ENCODE measurements at places on chromosomes 1 and 21.

GRCh38 chr1:205447457-205448341 is 8.1 kb downstream of the BLACAT1 start:
- DNase-seq, result no peak

DNA sequence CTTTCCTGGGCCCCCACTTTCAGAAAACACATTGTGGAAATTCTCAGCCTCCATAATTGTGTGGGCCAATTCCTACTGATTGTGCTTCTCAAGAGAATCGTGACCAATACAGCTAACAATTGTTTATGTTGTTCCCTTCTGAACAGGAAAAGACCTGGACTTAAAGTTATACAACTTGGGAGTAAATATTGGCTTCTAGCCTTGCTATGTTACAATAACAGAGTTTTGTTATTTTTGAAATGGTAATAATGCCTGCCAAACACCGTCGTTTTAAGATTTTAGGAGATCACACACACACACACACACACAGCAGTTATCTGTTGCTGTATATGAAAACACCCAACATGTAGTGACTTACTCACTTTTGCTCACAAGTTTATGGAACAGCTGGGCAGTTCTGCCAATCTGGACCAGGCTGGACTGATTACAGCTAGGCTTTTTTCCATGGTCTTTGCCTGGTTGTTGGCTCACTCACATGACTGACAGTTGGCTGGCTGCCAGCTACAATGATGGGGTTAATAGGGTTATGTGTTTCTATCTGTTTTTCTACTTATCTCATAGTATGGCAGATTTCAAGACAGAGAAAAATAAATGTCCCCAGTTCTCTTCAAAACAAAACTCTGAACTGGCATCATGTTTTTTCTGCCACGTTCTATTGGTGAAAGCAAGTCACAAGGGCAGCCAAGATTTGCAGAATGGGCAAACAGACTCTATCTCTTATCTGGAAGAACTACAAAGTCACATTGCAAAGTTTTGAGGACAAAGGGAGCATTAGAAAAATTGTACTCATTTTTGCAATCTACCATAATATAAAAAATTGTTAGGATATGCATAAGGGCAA is 447.5 kb downstream of the NEGR1 start:
- DNase-seq, result no peak

DNA sequence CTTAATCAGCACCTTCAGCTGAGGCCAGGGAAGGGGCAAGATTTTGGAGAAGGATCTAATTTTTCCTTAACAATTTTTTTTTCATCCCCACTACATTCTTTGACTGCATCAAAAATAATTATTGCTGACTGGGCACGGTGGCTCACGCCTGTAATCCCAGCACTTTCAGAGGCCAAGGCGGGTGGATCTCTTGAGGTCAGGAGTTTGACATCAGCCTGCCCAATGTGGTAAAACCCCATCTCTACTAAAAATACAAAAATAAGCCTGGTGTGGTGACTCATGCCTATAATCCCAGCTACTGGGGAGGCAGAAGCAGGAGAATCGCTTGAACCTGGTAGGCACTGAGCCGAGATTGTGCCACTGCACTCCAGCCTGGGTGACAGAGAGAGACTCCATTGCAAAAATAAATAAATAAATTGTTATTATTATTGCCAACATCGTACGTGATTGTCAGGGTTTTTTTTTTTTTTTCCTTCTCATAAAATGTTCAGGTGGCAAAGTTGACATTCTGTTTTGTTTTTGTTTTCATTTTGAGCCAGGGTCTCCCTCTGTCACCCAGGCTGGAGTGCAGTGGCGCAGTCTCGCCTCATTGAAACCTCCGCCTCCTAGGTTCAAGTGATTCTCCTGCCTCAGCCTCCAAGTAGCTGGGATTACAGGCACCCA is 37.3 kb upstream of the MORC3 start:
- DNase-seq, result no peak

DNA sequence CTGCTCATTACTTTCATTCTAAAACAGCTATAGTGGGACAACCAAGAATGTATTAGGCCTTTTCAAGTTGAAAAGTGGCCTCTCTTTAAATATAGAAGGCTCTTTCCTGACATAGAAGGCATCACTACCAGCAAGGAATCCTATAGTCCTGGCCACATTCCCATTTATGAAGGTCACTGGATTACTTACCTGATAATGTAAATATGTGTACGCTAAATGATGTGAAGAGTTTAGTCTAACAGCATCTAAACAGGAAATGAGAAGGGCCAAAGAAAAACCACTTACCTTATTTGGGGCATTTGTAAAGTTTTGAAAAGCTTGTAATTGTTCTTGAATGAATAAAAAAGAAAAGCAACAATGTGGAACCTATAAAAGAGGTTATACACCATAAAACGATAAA is 24.7 kb downstream of the PRKACB start:
- no peak for DNase-seq

DNA sequence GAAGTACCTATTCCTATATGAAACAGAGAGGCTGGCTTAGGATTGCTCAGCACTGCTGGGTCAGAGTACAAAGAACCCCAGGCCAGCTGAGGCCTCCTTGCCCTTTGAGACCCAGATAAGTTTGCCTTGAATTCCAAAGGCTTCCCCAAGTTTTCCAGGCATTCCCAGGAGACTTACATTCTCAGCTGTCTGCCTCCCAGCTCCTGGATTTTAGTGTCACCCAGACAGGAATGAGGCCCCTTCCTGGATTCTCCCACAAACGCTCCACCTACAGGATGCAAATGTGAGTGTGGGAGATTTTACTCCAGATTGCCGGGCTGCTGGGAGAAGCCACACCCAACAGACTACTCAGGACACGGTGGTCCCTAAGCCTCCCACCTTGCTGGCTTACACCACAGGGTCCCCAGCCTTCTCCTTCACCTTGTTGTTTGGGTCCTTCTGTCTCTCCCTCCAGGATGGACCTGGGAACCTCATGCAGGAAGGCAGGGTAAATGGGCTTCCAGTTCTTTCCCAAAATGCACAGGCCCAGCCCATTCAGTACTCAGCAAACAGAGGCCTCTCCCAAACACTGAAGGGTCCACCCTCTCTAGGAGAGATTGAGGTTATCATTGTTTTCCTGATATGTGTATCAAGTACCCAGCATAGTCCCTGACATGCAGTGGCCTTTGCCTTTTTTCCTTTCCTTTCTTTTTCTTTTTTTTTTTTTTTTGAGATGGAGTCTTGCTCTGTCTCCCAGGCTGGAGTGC is 10.6 kb downstream of the RHBG start:
- no peak for DNase-seq

GRCh38 chr1:165173409-165173808 is 183.1 kb downstream of the LMX1A start:
- no peak for DNase-seq

- DNase-seq, result no peak
These were observed 11.0 kb downstream of the NHLH2 start for GRCh38 chr1:115829947-115830346.

- DNase-seq, result no peak
These were observed 2.0 kb upstream of the ADPRS start for GRCh38 chr1:36086529-36087232.

GRCh38 chr1:113103977-113104376 is 31.0 kb downstream of the LRIG2 start:
- no peak for DNase-seq

GRCh38 chr1:243414152-243414494 is 158.3 kb downstream of the SDCCAG8 start:
- DNase-seq, result no peak

GRCh38 chr1:4880626-4881025 is 226.2 kb downstream of the AJAP1 start:
- no peak for DNase-seq

DNA sequence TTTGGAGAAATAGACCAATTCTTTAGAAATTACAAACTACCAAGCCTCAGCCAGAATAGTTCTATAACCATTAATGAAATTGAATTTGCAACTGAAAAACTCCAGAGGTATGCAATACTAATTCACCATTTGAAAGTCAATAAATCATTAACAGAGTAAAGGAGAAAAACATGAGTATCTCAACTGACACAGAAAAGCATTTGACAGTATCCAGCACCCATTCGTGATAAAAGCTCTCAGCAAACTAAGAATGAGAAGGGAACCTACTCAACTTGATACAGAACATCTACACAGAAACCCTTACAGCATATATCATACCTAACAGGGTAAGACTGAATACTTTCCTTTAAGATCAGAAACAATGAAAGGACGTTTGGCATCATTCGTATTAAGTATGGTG is 54.3 kb downstream of the ST6GALNAC5 start:
- no peak for DNase-seq

- no peak for DNase-seq
These were observed 70.3 kb downstream of the URB2 start for GRCh38 chr1:229696385-229696784.

- DNase-seq, result no peak
These were observed 37.0 kb upstream of the LRRC3 start for GRCh38 chr21:44418108-44418875.

DNA sequence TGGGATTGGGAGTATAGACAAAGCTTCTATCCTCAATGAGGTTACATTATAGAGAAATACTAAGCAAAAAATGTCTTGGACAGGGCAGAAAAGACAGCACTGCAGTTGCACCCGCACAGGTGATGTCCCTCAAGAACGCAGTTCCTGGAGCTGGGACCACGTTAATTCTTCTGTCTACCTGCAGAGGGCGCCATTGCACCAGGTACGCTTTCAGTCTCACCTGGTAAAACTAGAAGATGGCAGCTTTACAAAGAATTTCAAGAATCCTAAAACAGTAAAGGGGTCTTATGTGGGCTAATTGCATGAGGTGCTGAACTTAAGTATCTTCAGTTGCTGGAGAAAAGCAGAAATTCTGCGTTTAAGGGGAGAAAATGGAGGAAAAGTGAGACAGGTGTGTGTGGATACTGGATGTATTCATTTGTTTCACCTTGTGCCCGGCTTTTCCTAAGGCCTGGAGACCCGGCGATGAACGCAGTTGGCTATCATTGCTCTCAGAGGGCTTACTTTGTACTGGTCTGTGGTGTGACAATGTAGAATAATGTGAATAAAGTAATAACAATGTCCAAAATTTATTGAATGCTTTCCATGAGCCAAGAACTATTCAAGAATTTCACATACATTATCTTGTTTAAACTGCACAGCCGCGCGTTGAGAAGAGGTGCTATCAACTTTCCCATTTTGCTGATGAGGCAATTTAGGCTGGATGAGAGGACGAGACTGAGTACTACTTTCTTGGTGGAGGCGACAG is 276.3 kb upstream of the GREM2 start:
- no peak for DNase-seq

Data from activated CD4-positive, alpha-beta T cell treated with anti-CD3 and anti-CD28 coated beads for 4 hours (primary cell).